ENCODE measurements at places on chromosomes 6 and 20. TPM values are rescaled to one million over a fixed set of nuclear protein-coding genes. Genes with fewer than 3 reads are reported as not detected.

GRCh38 chr6:52015953-52016352 lies 71.5 kb downstream of the PKHD1 start:
- no peak for DNase-seq

DNA sequence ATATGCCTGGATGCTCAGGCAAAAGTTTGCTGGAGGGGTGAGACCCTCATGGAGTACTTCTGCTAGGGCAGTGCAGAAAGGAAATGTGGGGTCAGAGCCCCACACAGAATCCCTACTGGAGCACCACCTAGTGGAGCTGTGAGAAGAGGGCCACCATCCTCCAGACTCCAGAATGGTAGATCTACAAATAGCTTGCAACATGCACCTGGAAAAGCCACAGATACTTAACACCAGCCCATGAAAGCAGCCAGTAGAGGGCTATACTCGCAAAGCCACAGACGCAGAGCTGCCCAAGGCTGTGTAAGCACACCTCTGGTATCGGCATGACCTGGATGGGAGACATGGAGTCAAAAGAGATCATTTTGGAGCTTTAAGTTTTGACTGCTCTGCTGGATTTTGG lies 60.7 kb upstream of the GJE1 start:
- DNase-seq: no peak

GRCh38 chr6:149335924-149336608 lies 18.6 kb downstream of the TAB2 start:
- no peak for DNase-seq

CRIP3 gene
- not detected for total RNA-seq

GRCh38 chr20:14913896-14914620 lies 576.6 kb upstream of the FLRT3 start:
- no peak for DNase-seq

CLDN20 gene
- total RNA-seq: not detected

DNA sequence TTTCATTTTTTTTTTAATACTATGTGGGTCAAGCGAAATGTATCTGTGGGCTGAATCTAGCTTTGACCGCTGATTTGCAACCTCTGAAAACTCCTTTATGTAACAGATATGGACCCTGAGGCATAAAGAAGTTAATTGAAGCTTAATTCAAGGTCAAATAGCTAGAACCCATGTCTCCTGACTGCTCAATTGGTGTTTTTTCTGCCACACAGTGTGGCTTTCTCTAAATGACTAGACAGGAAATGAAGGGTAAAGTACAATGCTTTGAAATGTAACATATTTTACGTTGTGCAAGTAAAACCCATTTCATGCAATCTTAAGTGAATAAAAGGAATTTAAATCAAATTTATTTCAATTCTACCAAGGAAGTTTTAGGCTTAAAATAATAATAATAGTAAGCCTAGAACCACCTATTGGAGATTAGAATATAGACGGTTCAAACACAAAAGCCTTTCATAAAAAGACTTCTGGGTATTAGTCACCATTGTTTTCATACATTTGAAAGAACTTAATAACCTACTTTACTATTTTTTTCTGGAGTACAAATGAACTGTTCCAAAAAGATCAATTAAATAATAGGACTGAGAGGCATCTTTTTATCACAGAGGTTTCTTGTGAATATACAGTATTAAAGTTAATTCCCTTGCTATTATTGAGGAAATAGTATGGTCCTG lies 279.8 kb downstream of the EPHA7 start:
- DNase-seq: no peak

DNA sequence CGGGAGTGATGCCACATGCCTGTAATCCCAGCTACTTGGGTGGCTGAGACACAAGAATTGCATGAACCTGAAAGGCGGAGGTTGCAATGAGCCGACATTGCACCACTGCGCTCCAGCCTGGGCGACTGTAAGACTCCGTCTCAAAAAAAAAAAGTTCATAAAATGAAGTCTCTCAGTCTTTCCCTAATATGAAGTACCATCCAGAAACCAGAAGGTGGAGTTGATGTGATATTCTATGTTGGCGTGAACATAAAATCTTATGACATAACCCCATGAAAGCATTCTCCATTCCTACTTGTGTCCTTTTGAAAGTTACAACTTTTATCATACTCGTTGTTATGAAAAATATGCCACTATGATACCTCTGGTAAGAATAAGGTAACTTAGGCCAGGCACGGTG lies 5.7 kb downstream of the SOD2 start:
- DNase-seq: no peak

PAX1 gene
- not detected for total RNA-seq

CRISP2 gene
- total RNA-seq: not detected

- peak; percentile 51 for DNase-seq
These were observed 53.8 kb downstream of the ABHD12 start for GRCh38 chr20:25336561-25337422.

GRCh38 chr6:35079311-35080000 lies 61.7 kb downstream of the TCP11 start:
- DNase-seq: no peak

DNA sequence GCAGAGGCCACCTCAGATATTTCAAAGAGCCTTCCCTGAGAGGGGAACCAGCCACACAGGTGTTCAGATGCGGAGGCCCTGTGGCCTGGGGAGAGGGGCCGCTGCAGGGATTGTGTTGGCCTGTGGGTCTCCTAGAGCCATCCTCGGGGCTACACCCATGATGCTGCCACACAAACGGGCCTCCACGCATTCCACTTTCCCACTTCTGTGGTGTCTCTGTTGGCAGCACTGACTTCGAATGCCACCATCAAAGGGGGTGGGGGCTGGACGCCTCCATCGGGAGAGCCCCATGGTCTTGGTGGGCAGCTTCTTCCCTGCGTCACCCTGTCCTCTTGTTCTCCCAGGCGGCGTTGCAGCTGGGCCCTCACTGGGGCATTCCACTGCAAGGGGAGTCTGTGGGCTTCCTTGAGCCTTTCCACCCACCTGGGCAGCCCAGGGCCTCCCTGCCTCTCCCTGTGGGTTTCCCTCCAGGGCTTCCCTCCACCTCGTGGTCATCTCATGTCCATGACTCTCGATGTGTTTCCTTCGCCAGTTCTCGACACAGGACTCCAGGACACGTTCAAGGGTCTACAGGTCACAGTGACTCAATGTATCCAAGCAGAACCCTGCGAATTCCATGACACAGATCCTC lies 145.5 kb downstream of the ERMARD start:
- DNase-seq: no peak

DNA sequence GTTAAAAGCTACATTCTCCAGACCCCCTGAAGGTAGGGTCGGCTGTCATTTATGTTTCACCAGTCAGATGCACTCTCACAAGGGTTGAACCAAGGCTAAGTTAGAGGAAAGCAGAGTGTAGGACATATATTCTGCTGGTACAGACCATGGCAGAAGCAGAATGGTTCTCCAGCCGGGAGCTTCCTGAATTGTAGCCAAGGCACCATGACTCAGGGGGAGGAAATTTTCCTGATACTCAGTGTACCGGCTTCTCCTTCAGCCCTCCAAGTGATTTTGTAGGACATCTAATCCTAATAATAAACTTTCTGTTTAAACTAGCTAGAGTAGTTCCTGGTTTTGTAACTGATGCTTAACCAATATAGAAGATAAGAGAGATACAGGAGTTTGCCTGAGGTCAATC lies 14.2 kb upstream of the SLPI start:
- DNase-seq: no peak

DNA sequence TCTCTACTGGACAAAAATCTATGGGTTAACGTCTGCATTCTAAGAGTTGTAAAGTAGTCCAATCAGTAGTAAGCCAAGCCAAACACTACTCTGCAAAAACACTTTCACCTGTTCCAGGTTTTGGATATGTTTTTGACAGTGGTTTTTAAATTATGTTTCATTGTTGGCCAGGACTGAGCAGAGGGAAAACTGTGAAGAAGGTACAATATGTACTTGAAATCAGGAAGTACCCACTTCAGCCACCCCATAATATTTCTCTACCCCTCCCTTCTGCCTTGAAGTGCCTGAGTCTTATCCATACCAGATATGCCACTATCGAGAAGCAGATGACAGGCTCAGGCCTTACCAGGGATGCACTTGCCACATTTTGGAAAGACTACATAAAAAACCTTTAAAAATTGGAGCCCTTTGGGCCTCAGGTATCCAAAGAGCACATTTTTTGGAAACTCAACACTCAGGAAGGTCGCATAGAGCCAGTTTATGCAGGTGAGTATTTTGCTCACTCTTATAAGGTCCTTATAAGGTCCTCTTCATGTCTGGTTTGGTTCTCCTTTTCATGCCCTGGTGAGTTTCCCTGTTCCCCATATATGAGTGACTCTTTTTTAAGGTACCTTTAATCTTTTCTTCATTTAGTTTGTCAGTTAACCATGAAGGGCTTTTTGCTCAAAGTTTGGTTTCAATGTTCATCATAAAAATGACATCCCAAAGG lies 859.3 kb upstream of the FLRT3 start:
- DNase-seq: no peak

GRCh38 chr6:81896525-81897503 lies 144.3 kb upstream of the TENT5A start:
- DNase-seq: no peak

DNA sequence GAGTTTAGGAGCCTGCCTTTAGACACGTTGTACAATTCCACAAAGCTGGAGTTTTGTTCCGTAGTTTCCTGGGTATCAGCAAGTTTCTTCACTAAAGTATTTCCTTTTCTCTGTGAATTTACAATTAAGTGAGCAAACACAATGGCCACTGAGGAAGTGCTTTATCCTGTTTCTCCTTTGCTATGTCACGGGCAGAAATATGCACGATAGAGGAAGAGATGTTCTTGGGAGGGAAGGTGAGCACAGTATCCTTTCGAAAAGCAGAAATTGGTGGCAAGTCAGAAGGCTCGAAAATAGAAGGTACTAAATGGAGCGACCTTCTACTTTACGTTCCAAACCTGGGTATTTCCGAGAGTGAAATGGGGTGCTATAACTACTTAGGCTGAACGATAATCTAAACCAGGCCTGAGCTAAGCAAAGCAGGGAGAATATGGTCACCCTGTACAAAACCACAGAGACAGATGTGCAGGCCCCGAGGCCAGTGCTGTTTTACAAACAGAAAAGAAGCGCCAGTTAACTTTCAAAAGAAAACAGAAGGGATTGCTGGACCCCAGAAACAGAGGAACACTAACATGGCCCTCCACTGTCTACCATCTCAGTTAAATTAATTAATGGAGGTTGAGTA lies 259.6 kb downstream of the TBC1D7 start:
- DNase-seq: no peak

DNA sequence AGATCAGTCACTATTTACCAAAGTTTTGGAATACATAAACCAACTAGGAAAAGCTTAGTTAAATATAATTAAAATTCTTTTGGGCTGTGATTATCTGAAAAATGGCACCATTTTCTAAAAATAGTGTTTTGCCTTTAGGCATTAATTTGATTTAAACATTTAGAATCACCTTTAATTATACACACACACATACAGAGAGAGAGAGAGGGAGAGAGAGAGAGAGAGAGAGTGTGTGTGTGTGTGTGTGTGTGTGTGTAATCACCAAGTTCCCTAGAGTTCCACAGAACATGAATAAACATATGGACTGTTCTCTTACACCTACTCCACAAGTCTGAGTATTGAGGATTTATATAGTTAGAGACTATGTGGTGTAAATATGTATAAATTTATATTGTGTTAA lies 141.2 kb upstream of the ATXN1 start:
- DNase-seq: no peak

FAM209B gene
- total RNA-seq: not detected

TRPC4AP gene
- total RNA-seq: 44.1 TPM

Measured in body of pancreas (tissue), 4 donors.